MCF 10A (cell line): ENCODE measurements at places on chromosomes 13 and 19.

- no peak for DNase-seq
These were observed 837.2 kb upstream of the MIR17HG start for GRCh38 chr13:90510319-90510718.

GRCh38 chr19:2607712-2608601 lies 94.5 kb downstream of the GNG7 start:
- no peak for DNase-seq

GRCh38 chr13:91361755-91362271 lies 14.3 kb downstream of the MIR17HG start:
- no peak for DNase-seq

- peak; percentile 66 for DNase-seq
These were observed 16.3 kb downstream of the CILP2 start for GRCh38 chr19:19554074-19555023.

GRCh38 chr19:53809518-53810186 lies 14.5 kb downstream of the NLRP12 start:
- DNase-seq, result no peak

DNA sequence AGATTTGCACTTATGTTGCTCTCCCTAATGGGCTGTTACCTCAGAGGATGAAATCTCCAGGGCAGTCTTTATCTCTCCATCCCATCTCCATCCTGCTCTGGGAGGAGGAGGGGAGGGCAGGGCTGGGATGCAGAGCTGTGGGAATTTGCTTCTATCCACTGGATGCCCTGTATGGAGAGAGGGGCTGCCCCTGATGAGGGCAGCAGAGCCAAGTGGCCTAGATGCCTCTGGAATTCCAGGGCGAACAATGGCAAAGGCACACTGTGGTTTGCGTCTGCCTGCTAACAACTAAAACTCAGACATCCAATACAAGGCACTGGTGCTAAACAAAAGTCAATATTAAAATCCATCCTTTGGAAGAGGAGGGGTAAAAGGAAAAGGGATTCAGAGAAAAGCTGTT lies 165.1 kb downstream of the COG6 start:
- no peak for DNase-seq

DNA sequence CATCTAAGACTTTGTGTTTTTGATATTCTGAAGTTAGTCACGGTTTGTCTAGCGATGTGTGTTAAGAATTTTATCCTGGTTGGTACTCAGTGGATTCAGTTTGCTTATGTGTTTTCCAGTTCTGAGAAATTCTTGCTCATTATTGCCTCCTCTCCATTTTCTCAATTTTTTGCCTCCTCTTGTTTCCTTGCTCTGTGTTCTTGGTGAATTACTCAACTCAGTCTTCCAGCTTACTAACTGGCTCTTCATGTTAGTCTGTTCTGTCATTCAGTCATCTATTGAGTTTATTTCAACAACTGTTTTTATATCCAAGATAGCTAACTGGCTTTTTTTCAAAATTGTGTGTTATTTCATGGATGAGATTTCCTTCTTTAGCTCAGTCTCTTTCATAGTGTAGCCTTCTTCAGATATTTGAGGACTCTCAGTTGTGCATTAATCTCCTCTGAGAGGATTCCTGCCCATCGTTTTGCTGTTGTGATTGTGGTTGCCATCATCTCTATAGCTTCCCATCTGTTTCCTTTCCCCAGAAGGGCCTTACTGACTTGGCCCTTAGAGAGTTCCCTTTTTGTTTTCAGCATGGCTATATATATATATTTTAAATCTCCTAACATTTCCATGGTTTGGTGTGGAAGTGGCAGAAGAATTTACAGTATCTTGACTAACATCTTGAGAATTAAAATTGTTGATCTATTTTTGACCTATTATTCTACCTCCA lies 6.2 kb downstream of the SETDB2 start:
- no peak for DNase-seq

DNA sequence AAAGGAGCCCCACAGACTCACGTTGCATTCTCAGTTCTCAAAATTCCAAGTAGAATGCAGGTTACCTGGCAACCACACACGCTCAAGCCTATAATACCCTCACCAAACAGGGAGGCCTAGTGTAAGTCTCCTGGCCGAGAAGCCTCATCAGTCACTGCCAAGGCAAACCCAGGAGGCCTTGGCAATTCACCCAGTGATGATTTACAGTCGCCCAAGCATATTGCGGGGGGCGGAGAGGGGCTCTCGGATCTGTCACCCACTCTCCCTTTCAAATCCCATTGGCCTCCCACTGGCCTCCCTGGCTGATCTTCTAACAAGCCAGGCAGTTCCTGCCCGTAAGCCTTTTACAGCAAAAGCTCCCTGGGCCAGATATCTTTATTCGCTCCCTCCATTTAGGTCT lies 1.1 kb downstream of the AKAP8L start:
- DNase-seq, result no peak

GRCh38 chr13:97165502-97166425 lies 56.4 kb upstream of the MBNL2 start:
- DNase-seq, result no peak

DNA sequence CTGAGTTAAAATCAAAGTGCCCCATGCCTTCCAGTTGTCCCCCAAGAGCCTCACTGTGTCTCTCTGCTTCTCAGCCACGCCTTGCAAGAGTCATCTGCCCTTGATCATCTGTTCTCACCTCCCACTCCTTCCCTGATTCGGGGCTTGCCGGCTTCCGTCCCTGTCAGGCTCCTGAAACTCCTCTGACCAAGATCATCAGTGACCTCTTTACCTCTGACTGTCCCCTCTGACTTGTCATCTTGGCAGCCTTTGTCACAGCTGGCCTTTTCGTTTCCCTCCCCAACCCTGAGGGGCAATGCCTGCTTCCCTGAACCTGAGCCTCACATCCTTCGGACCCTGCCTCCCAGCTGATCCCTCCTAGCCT lies 66.3 kb downstream of the MAP4K1 start:
- no peak for DNase-seq

GRCh38 chr19:35495107-35496064 lies 5.1 kb upstream of the KRTDAP start:
- DNase-seq, result peak; percentile 72

DNA sequence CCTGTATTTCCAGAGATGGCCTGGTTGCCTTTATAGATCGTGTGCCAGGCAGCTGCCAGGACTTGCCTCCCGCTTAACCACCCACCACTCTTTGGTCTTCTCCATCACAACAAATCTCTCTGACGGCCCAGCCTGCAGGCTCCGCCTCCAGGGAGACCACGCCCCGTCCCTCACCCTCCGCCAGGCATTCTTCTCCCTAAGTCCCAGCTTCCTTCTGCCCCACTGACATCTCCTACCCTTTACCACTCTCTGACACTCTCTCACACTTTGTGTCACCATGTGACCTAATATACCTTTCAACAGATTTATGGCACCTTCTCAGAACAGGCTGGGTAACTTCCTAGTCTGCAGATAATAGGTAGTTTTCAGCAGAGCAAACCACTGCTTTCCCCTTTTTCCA lies 95.1 kb downstream of the CAB39L start:
- DNase-seq, result no peak

DNA sequence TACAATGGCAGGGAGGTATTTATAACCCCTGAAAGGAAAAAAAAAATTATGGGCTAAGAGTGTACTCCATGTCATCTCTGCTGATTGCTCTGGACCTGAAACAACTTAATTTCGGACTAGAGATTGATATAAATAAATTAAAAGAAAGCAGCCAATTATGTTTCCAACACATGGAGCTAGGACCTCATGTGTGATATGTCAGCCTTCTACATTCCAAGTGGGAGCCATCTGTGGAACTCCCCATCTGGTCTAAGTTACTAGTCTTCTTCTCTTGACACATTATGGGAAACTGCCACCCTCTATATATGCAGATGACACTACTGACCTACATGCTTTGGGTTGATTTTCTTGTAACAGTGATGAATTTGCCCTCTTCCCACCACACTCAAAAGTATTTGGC lies 86.1 kb downstream of the FLT1 start:
- DNase-seq, result no peak

GRCh38 chr19:38247734-38248268 lies 8.4 kb downstream of the PPP1R14A start:
- no peak for DNase-seq

GRCh38 chr13:27627380-27627779 lies 5.7 kb downstream of the POLR1D start:
- DNase-seq, result no peak

GRCh38 chr13:23715092-23715761 lies 145.0 kb downstream of the TNFRSF19 start:
- DNase-seq, result no peak

- DNase-seq, result no peak
These were observed 126.1 kb upstream of the MCF2L start for GRCh38 chr13:112842931-112843391.

- DNase-seq, result peak; percentile 36
These were observed 30.6 kb upstream of the ISYNA1 start for GRCh38 chr19:18468517-18468916.

- no peak for DNase-seq
These were observed 732 bp upstream of the DCLK1 start for GRCh38 chr13:36131931-36132297.

DNA sequence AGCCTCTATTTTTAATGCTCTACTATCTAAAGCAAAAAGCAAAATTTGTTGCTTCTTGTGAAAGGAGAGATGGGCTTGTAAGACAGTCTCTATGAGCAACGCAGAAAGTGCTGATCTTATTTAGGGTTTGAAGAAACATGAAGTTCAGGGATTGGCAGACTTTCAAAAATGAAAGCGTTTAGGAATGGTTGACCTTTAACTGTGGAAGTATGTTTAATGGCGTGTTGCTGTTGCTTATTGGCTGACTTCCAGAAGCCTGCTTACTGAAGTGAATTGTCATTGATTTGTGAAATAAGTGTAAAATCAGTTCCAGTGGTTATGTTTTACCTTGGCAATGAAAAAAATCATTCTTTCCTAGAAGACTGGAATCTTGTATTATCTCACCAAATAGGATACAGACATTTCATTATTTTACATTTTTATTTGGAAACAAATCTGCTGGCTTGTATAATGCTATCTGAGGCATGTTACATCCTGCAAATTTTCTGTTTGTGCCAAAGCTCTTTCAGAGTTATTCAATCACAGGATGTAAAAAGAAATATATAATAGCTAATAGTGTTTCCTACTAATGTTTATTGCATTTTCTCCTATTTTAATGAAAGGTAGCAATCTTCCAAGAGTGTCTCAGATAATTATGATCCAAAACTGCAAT lies 221.3 kb upstream of the SLITRK6 start:
- DNase-seq, result peak; percentile 73

DNA sequence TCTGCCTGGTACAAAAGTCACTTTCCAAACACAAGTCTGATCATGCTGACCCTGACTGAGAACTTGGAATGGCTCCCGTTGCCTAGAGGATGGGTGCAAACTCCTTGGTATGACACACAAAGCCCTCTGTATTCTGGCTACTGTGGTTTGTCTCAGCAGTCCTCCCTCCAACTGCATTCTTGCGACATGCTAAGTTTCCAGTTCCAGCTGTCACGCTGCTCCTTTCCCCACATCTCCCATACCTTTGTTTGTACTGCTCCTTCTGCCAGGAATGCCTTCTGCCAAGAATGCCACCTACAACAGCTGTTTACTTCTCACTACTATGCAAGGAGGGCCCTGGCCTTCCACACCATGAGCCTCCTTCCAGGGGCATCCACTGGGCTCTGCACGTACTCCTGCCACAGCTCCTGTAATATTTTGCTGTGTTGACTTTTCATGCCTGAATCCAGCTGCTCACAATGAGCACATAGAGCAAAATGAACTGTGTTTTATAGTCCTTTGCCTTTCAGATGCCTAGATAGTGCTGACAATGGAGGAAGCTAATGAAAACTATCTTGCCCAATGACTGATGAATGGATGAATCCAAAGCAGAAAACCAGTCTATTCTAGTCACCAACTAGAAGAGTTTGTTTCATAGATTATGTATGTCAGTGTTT lies 543.7 kb downstream of the EFNB2 start:
- peak; percentile 99 for DNase-seq

DNA sequence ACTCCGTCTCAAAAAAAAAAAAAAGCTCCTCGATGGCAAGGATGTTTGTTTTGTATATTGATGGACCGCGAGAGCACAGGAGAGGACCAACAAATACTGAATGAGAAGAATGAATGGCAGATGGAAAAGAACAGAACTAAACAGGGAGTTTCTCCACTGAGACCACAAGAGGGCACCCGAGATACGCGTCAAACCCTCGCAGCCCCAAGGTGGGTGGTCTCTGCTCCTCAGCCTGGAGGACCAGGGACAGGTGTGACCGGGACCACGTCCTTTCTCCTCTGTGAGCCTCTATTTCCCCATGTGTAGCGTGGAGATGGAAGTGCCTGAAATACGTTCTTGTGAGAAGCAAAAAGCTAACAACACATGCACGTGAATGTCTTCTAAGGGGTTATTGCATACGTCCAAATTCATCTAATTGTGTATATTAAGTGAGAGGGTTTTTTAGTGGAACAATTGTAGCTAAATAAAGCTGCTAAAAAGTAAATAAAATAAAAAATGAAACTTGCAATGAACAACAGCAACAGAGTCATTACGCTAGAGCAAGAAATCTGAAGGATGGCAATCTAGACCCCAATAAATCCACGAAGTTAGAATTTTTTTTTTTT lies 8.3 kb upstream of the CDC42EP5 start:
- DNase-seq, result peak; percentile 59

DNA sequence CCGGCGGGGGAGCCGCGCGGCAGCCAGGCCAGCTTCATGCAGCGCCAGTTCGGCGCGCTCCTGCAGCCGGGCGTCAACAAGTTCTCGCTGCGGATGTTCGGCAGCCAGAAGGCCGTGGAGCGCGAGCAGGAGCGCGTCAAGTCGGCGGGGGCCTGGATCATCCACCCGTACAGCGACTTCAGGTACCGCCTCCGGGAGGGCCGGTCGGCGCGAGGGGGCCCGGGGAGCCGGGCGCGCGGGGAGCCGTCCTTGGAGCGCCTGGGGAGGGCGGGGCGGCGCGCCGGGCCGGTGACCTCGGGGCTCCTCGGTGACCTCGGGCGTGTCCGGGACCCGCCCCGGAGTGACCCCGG lies 690 bp downstream of the HCN2 start:
- DNase-seq, result peak; percentile 29

- DNase-seq, result no peak
These were observed 10.8 kb downstream of the POU4F1 start for GRCh38 chr13:78592584-78592983.

DNA sequence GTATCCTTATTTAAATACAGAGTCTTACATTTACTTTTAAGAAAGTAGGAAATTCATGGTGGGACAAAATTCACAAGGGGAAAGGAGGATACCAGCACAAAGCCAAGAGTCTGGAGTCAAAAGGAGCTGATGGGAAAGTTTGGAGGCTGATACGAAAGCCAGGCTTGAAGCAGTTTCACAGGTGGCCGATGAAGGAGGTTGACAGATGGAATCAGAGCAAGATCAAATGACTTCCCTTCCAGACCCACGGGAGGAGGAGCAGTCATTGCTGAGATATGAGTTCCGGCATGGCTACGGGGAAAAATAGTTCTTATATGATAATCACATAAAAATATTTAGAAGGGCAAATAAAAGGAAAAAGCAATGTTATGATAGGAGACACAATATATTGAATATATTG lies 65.0 kb downstream of the DGKH start:
- no peak for DNase-seq

DNA sequence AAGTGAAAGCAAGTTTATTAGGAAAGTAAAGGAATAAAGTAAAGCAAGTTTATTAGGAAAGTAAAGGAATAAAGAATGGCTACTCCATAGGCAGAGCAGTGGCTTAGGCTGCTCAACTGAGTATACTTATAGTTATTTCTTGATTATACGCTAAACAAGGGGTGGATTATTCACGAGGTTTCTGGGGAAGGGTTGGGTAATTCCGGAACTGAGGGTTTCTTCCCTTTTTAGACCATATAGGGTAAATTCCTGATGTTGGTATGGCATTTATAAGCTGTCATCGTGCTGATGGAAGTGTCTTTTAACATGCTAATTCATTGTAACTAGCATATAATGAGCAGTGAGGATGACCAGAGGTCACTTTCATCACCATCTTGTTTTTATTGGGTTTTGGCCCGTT lies 194.3 kb downstream of the DLEU7 start:
- no peak for DNase-seq

GRCh38 chr19:934865-935479 lies 9.1 kb downstream of the ARID3A start:
- DNase-seq, result peak; percentile 90
